ENCODE measurements at places on chromosomes 2 and 18. TPM values are rescaled to one million over a fixed set of nuclear protein-coding genes. Genes with fewer than 3 reads are reported as not detected.

Gene GCA
- 42.1 TPM for total RNA-seq

GRCh38 chr2:203338322-203338721 lies 10.1 kb downstream of the ABI2 start:
- DNase-seq: no peak
- peaks cover 38% of the 10 kb centered on the region for H3K4me1 ChIP-seq
- H3K27ac ChIP-seq: no peak overlapping the region
- H3K36me3 ChIP-seq: peaks cover 2% of the 10 kb centered on the region
- no peak overlapping the region for H3K4me3 ChIP-seq

- H3K27me3 ChIP-seq: no peaks in the 10 kb centered on the region
- peaks cover 18% of the 10 kb centered on the region for H3K4me1 ChIP-seq
- H3K36me3 ChIP-seq: no peaks in the 10 kb centered on the region
- H3K4me3 ChIP-seq: no peak overlapping the region
- no peak for DNase-seq
- no peak overlapping the region for H3K27ac ChIP-seq
Measured at GRCh38 chr2:28201671-28202180, 190.9 kb upstream of the FOSL2 start.

DNA sequence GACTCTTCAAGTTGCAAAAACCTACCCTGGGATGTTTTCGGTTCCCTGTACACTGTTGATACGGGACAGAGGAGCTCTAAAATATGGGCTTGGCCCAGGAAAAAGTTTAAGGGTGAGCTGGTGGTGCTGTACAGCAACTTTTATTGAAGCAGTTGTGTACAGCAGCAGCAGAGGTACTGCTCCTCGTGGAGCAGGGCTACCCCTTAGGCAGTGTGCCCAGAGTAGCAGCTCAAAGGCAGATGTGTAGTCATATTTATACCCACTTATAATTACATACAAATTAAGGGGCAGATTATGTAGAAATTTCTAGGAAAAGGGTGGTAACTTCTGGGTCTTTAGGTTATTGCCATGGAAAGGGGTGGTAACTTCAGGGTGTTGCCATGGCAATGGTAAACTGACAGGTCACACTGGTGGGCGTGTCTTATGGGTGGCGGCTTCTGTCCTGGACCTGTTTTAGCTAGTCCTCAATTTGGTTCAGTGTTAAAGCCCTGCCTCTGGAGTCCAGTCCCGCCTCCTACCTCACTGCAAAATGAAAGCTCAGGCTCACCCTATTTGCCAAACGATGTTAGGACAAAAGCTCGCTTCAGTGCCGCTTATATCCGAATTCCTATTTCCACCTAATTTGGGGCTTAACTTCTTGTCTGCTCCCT lies 203.2 kb downstream of the ETAA1 start:
- H3K27me3 ChIP-seq: no peaks in the 10 kb centered on the region
- peak; percentile 81 for DNase-seq
- H3K36me3 ChIP-seq: no peaks in the 10 kb centered on the region
- H3K4me1 ChIP-seq: peaks cover 5% of the 10 kb centered on the region
- H3K4me3 ChIP-seq: no peak overlapping the region

DNA sequence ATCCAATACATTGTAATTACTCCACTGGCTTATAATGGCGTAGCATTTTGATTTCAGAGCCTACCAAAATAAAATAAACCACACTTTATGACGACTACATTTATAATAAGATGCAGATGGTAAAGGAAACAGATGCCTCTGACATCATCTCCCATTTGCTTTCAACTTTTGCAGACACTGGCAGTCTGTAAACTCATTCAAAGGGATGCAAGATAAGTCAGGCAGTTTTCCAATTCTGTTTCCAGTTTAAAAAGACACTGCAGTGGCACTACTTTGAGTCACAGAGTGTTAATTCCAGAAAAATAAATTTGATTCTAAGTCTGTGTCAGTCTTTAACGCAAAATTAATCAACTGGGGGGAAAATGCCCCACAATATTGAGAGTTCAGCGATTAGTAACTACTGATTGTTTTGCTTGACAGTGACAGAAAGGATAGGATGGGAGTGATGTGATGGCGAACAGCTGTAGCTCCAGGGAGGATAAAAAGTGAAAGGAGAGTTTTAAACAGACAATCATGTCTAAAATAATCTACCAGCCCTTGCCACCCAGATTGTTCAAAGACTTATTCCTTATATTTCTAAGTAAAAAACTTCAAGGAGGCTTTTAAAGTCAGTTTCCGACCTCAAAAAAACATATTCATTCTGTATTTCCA lies 6.7 kb downstream of the DSEL start:
- H3K27ac ChIP-seq: no peak overlapping the region
- peaks cover 67% of the 10 kb centered on the region for H3K4me1 ChIP-seq
- no peak for DNase-seq
- H3K36me3 ChIP-seq: peaks cover 57% of the 10 kb centered on the region
- H3K27me3 ChIP-seq: no peaks in the 10 kb centered on the region

GRCh38 chr2:235542733-235543127 lies 48.9 kb downstream of the AGAP1 start:
- DNase-seq: peak; percentile 62
- peak overlapping the region; percentile 35 for H3K4me3 ChIP-seq
- no peaks in the 10 kb centered on the region for H3K36me3 ChIP-seq
- peak overlapping the region; percentile 88 for H3K27ac ChIP-seq

Gene PDE1A
- total RNA-seq: 0.25 TPM

All from WTC11 (cell line).